NCI-H2081 (cell line): ENCODE measurements at places on chromosomes 2 and 18.

DNA sequence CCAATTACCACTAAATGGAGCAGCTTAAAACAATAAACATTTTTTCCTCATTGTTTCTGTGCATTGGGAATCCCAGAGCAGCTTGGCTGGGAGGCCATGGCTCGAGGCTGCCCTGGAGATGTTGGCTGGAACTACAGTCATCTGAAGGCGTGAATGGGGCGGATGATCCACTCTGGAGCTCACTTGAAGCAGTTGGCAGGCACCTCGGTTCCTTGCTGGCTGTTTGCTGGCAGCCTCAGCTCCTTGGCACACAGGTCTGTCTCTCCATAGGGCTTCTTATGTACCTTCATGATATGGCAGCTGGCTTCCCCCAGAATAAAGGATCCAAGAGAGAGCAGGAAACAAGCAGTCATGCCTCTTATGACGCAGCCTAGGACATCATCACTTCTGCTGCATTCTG is 227.0 kb upstream of the COPS8 start:
- DNase-seq = no peak

DNA sequence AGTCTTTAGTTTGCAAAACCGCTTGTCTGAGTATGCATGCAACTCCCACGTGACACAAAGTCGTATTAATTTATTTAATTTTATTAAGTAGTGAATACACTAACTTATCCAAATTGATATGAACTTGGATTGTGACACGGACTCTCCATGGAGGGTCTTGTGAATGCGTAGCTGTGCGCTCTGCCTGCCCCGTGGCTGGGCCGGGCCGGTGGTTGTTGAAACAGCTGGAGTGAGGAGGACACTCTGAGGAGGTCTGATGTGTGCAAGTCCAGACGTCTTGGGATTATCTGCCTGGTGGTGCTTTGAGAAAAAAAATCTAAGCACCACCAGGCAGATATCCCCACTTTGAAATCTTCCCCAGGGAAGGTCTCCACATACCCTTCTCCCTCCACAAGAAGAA is 41.0 kb upstream of the RBM44 start:
- DNase-seq = no peak

DNA sequence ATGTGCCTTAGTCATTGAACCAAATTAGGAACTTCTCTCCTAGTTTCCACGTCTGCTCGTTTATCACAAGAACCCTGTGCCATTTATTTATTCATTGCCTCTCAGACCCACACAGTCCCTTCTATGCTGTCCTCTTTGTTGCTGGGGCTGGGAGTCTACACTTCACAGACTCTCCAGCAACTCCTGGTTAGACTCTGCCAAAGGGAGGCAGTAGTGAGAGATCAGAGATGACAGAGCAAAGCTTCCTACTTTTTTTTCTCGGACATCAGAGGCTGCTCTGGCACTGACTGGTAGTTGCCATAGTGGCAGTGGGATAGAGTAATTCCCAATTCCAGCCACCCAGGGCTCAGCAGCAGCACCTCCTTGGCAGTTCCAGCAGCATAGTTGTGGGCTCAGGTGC is 277.5 kb downstream of the BCL11A start:
- no peak for DNase-seq

- no peak for DNase-seq
Observed at GRCh38 chr2:176999301-176999700, 213.3 kb upstream of the HNRNPA3 start.

GRCh38 chr2:231425811-231426703 is 30.5 kb downstream of the B3GNT7 start:
- no peak for DNase-seq

DNA sequence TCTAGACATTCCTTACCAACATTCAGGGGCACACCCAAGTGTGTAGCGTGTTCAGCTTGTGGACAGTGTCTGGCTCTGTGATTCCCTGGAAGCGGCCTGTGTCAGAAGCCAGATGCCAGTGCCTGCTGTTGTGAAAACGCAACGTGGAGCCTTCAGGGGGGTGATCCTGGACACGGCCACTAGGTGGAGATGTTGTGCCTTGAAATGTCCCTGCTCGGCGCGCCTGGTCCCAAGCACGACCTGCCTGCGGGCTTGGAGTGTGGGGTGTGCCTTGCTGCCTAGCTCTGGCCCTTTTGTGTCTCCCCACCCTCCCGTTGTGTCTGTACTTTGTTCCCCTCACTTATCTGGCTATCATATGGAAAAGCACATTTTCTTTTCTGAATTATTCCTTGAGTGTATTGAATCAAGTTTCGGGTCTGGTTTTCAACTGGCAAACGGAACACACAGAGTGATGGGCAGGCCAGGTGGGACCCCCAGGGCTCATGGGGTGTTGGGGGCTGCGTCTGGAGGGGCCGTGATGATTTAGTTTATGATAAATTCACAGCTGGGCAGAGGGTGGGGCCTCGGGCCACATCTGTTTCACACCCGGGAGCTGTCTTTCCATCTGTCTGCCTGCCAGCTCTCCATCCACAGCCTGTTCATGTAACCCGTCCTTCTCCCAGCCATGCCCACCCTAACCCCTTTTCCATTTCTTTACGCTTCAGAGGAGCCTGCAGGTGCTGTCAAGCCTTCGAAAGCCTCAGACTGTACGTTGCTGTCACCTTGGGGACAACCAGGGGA is 95.5 kb downstream of the DYSF start:
- DNase-seq = peak; percentile 29

- no peak for DNase-seq
Observed at GRCh38 chr2:88090446-88091283, 23.0 kb downstream of the SMYD1 start.
